Activated effector memory CD4-positive, alpha-beta T cell treated with Interleukin-2 at 50 U/mL for 16 hours (primary cell): ENCODE measurements at places on chromosomes 2 and 18.

- DNase-seq = no peak
Measured at GRCh38 chr2:106120432-106120831, 73.7 kb downstream of the UXS1 start.

DNA sequence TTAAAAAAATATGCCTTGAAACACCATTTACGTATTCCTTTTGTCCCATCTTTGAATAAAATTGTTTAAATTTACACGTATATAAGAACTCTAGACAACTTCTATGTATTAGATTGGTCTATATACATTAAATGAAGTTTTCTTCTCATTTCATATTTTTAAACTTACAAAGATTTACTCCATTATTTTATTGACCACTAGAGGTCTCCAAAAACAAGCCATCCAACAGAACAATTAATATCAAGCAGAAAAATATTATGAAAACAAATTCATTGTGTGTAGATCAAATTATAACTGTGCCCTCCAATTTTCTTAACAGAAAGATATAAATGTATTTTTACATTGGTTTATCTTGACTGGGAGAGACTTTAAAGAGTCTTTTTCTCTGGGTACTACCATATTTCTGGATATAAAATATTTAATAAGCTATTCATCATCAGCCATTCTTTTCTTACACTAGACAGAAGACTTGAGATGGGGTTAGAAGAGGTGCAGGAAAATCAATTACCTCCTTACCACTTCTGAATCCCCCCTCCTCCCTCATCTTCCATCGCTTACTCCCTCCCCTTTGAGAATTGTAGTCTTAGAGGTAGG, 66.5 kb downstream of the DPP4 start:
- DNase-seq = no peak

- no peak for DNase-seq
Measured at GRCh38 chr2:146123714-146124113, 1603.8 kb upstream of the ZEB2 start.

DNA sequence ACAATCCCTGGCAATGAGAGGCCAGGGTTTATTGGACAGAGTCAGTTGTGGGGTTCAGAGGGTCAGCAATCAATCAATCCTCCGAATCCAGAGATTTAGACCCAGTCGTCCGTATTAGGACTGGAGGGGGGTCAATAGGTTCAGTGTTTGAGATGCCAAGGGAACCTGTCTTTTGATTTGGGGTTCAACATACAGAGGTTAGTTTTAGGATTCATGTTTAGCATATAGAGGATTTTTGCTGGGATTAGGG, 292 bp downstream of the GMPPA start:
- no peak for DNase-seq

- no peak for DNase-seq
Measured at GRCh38 chr18:38042211-38042890, 476.8 kb upstream of the CELF4 start.

DNA sequence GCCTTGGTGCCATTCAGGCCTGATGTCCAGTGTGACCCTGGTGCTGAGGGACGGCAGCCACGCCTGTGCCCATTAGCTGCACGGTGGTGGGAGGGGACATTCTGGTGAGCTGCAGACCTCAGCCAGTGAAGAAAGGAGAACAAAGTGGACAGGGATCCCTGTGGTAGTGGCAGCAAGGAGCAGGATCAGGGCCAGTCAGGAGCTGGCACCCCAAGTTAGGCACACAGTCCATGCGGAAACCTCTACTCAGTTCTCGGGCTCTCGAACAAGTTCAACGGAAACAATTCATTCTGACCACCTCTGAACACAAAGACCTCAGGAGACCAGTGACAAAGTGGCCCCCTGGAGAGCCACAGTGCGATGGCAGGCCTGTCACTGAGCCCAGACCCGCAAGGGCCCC, 30.1 kb downstream of the COA5 start:
- no peak for DNase-seq

DNA sequence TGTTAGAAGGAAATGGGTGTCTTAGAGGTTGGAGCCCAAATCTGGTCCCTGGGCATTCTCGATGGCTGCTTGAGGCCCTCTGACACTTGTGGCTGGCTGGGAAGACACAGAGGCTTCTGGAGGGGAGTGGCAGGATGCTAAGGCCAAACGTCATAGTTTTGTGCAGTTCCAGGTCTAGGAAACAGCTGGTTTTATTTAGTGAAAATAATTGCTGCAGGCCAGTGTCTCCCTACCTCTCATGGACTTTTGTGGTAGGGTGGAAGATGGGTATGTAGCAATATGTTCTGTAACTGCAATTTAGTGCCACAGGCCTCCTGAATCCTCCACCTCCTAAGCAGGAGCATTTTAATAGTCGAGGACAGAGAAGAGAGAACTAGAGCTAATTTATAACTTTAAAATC, 32.2 kb upstream of the SPRED2 start:
- DNase-seq = no peak

- DNase-seq = no peak
Measured at GRCh38 chr2:101496279-101496678, 21.4 kb upstream of the RFX8 start.

DNA sequence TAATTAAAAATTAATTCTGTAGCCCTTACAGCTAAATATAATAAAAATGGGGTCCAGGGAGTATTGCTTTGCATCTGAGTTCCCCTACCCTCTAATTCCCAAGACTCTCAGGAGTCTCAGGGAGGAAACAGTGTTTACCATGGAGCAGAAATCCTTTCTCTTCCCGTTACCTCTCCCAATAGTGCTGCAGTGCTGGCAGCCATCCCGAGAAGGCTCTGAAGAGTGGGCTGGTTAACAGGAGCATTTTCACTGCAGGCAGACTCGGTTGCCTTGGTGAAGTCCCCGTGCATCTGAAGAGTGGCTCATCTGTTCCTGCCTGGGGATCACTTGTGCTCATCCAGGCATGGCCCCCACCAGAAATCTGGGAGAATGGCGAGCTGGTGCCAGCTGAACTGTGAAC, 41.8 kb upstream of the TMEM178A start:
- no peak for DNase-seq

DNA sequence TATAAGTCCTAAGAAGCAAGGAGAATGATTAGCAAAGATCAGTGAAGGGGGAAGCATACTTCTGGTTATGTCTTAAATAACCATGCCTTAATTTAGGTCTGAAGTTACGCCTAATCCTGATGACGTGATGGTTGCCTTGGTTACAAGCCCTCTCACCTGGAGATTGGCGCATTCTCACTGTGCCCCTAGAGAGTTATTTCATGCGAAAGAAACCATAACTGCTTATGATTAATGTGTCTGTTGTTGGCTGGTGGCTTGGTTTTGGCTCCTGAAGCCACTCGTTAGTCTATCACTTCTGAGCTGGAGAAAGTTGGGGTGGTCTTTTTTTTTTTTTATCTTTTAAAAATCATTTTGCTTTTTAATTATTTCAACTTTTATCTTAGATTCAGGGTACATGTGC, 47.0 kb downstream of the TNFRSF11A start:
- DNase-seq = no peak

DNA sequence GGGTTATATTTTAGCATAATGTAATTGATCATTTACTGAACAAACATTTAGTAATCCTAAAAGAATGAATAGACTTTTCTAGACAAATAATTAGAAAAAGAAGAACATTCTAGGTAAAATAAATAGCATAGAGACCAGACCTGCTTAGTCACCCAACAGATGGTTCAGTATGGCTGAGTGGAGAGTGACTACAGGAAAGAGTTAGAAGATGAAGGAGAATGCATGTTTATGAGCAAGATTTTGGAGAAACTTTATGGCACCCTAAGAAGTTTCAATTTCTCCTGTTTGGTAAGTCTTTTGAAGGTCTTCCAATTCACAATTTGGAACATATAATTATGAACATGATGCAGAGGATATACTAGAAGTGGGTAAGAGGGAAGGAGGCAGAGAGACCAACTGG, 32.9 kb downstream of the FAP start:
- no peak for DNase-seq

GRCh38 chr2:162914161-162914560, 75.6 kb upstream of the KCNH7 start:
- no peak for DNase-seq

DNA sequence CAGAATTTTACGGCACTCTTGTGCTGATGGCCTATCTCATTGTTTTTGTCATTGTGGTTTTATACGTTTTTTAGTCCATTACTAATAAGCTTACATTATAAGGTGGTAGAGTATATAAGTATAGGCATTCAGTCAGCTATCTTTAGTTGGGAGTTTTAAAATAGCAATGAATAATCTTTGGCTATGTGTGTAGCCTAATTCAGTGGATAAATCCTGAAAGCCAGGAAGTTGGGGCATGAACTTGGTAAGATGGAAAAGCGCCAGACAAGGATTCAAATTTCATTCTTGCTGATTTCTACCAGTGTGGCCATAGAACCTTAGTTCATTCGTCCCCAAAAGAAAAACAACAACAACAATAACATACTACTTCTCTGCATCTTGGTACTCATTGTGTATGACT, 31.2 kb downstream of the EPC2 start:
- DNase-seq = no peak

GRCh38 chr18:70382017-70382416, 93.2 kb downstream of the SOCS6 start:
- DNase-seq = no peak

- no peak for DNase-seq
Measured at GRCh38 chr2:74418312-74418711, 3.1 kb downstream of the C2orf81 start.

- no peak for DNase-seq
Measured at GRCh38 chr2:30268296-30268871, 37.0 kb downstream of the LBH start.

DNA sequence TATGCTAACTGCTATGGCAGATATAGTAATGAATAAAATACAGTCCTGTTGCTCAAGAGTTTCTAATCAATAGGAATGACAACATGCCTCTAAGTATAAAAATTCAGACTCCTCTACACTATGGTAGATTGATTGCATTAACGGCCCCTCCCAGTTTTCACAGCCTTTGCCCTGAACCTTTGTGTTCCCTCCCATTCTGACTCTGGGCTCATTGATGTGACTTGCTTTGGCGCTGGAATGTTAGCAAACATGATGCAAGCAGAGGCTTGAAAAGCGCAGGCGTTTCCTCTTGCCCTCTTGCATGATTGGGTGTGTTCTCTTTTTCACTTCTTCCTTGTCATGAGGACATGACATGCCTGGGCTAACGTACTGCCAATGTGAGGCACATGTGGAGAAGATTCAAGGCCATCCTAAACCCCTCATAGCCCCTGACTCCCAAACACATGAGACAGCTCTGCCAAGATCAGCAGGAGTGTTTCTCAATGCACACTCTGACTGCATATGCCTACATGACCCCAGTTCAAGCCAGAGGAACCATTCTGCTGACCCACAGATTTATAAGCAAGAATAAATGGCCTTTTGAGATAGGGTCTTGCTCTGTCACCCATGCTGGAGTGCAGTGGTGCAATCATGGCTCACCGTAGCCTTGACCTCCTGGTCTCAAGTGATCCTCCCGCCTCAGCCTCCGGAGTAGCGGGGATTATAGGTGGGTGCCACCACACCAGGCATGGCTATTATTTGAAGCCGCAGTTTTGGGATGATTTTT, 49.7 kb upstream of the CD28 start:
- no peak for DNase-seq

DNA sequence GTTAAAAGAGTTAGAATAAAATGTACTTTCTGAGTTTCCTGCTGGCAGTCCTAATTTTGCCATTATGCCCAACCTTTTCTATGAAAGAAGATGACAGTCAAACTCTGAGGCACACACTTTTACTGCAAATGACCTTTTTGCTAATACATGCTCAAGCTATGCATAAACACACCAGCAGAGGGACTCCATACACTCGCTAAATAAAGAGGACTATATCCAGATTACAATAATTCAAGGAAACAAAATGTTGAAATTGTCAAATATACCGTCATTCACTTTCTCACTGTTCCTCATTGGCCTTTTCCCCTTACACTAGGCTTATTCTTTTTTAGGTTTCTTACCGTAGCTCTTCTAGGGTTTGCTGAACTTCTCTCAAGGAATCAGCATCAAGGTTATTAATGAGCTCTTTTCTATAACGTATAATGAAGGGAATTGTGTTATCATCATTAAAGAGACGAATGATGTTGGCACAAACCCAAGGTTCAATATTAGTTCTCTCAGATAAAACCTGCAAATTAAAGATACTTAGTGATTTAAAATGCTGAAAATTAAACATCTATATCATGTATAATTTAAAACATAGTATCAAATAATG, 25.7 kb downstream of the SRBD1 start:
- no peak for DNase-seq

- no peak for DNase-seq
Measured at GRCh38 chr2:100809506-100809905, 10.4 kb upstream of the NPAS2 start.

GRCh38 chr2:120299561-120299960, 46.4 kb upstream of the INHBB start:
- DNase-seq = no peak

GRCh38 chr2:40435426-40436092, 16.3 kb downstream of the SLC8A1 start:
- DNase-seq = no peak

DNA sequence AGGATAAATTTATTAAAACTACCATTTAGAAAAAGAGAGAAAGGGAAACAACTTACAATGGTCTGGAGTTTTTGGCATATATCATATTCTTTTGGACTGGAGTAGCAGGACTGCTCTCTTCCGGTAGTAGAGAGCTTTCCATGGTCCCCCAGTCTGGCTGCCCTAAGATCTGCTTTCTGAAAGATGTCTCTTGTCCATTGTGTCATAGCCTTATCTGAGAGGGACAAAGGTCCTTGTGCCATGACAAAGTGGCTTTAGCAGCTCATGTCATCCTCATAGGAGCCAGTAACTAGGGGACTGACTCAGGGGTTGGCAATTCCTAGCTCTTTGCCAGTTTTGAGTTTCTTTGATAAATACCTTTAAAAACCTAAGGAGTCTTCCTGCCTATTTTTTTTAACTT, 505.5 kb upstream of the ZEB2 start:
- DNase-seq = no peak

- DNase-seq = no peak
Measured at GRCh38 chr2:200301953-200302858, 4.3 kb upstream of the SPATS2L start.

GRCh38 chr2:166384774-166385173, 9.0 kb upstream of the SCN9A start:
- DNase-seq = no peak

DNA sequence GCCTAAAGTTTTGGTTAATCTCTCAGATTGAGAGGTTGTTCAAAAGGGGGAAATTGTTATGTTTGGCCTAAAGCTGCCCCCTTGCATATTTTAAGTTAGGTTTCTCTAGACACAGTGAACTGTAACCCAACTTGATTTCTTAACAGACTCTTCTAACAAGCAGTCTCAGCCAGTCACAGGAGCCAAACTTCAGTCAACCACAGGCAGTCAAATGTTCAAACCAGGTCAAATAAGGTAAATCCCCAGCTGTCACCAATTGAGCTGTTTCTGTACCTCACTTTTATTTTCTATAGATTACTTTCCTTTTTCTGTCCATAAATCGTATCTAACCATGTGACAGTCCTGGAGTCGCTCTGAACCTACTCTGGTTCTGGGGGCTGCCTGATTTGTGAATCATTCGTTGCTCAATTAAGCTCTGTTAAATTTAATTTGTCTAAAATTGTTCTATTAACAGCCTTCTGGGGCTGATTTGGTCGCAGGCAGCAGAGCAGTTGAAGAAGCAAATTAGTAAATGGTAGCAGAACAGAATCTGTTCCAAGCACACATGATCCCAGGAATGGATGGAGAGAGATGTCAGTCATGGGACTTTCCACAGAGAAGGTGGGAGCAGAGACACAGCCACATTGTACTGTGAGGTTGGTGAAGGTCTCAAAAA, 16.4 kb upstream of the NFU1 start:
- DNase-seq = no peak
